ENCODE measurements at places on chromosomes 11 and 22. TPM values are rescaled to one million over a fixed set of nuclear protein-coding genes. Genes with fewer than 3 reads are reported as not detected.

DNA sequence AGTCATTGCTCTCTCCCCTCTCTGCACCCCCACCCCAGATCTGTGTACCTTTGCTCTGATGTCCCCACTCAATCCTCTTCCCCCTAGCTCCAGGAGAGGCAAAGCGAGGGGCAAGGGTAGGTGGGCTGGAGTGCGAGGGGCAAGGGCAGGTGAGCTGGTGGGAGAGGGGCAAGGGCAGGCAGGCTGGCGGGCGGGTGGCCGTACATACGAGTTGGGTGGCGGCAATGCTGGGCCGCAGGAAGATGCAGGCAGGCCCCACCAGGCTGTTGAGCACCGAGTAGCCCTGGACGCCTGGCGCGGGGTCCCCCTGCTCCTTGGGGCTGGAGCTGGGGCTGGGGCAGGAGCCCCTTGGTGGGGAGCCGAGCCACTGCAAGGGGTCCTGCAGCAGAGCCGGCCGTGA lies 908 bp downstream of the CABP2 start:
- DNase-seq, result no peak

- DNase-seq, result no peak
Measured at GRCh38 chr22:20595461-20595860, 88.1 kb downstream of the MED15 start.

DNA sequence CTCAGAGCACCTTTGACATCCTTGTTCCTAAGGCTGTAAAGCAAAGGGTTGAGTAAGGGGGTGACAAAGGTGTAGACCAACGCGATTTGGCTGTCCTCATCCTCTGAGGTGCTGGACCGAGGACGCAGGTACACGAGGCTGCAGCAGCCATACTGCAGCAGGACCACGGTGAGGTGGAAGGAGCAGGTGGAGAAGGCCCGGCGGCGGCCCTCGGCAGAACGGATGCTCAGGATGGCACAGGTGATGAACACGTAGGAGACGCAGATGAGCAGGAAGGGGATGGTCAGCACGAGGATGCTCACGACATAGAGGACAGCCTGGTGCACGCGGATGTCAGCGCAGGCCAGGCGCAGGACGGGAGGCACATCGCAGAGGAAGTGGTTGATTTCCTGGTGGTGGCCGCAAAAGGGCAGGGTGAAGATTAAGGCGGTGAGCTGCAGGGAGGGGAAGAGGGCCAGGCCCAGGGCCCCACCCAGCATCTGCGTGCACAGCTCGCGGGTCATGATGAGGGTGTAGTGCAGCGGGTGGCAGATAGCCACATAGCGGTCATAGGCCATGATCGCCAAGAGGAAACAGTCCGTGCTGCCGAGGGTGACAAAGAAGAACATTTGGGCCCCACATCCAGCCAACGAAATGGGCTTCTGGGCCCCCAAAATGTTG lies 632 bp downstream of the OR10Q1 start:
- no peak for DNase-seq

DNA sequence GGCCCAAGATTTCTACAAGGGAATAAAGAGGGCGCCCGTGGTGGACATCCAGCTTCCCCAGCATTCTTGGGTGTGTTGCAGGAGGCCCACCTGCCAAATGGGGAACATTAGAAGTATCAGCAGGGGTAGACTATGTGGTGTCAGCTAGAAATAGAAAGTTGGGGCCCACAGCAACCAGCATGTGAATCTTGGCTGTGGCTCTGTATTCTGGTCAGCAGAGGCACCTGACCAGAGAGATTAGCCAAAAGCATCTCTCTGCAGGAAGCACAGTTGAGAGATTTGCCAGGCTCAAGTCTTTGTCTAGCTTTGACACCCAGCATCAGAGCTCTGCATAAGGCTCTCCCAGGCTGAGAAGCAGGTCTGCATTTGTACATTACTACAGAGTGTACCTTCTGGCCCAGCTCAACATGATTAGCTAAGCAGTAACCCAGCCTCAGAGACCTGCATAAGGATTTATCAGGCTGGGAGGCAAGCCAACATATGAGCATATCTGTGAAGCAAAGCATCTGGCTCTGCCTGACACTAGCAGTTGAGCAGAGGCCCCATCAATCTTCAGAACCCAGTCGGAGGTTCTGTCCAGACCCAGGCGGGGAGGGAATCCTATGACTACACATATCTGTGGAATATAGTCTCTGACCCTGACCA lies 79.9 kb downstream of the MS4A13 start:
- no peak for DNase-seq

CLTCL1 gene
- total RNA-seq, result 0.88 TPM

Data from CD8-positive, alpha-beta memory T cell (primary cell).